Adrenal gland (tissue), 19 donors: ENCODE measurements at places on chromosomes 4 and X. TPM values are rescaled to one million over a fixed set of nuclear protein-coding genes. Genes with fewer than 3 reads are reported as not detected.

GRCh38 chr4:176036585-176037205 lies 28.9 kb upstream of the WDR17 start:
- no peak for DNase-seq

Gene FAM241A
- 2.9 TPM for polyA plus RNA-seq

- peak; percentile 53 for DNase-seq
These were observed 880 bp upstream of the LONRF3 start for GRCh38 chrX:118973389-118974087.

GRCh38 chr4:126957987-126958386 lies 674.8 kb upstream of the INTU start:
- DNase-seq: no peak

- no peak for DNase-seq
These were observed 179.7 kb upstream of the NDST4 start for GRCh38 chr4:115293093-115293462.

- no peak for DNase-seq
These were observed 30.8 kb downstream of the DAPP1 start for GRCh38 chr4:99847362-99847976.

Gene GAGE12J
- polyA plus RNA-seq: not detected
